ENCODE measurements at places on chromosomes 6 and 20.

DNA sequence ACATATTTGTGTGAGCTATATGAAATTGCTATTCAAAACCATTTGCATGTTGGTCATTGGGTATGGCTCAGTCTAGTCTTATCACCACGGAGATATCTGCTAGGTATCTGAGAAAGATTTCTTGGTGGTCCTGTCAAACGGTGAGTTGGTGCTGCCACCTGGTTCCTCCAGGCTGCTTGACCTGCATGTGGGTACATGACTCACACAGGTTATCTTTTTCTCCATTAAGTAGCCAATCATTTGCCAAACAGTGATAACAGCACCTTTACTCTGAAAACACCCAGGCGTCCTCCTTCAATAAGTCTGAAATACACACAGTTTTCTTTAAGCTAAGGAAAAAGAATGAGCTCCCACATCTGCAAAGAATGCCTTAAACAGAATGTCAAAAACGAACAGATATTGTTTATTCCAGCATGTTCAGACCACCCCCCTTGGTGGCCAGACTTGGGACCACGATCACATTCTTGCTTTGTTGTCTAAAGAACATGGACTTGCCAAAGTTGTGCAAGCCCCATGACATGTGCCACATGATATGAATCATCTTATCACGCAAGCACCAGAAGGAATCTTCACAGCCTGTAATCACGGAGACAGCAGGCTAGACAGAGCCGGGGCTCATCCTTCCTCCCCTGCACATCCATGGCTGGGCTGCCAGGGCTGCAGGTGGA lies 200.7 kb upstream of the THBS2 start:
- DNase-seq, result no peak

- DNase-seq, result no peak
These were observed 61.7 kb downstream of the RIPOR3 start for GRCh38 chr20:50629670-50630045.

GRCh38 chr20:58243653-58244410 lies 15.4 kb upstream of the ANKRD60 start:
- DNase-seq, result no peak

GRCh38 chr20:36541227-36541767 lies at the start of gene MYL9:
MYL9 (plus strand) TSS chr20:36541519; CDS start chr20:36544885, 3,366 bp downstream.
- DNase-seq, result no peak

DNA sequence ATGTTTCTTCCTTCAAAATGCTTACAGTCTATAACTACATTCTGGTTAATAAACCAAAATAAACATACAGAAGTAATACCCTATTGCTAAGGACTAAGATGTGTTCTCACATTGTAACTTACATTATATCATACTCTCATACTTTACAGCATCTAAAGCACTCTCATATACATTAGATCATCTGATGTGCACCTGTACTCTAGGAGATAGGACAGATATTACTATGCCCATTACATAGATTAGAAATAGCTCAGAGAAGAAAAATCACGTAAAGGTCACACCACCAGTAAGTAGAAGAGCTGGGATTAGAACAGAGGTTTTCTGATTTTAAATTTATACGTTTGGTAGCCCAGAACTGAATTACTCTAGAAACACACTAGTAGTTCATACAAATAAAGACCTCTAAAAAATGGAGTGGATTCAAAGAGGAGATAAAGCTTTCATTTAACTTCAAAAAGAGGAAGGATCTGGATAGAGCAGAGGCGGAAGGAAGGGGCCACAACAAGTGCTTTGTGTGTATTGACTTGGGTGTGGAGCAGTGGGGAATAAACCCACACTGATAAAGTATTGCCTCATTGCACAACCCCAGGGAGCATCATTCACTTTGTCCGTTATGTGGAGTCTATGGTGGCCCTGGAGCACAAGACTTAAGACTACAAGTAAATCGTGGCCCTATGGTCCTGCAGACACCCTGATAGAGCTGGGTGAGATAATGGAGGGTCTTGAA lies 30.9 kb downstream of the SLC2A12 start:
- no peak for DNase-seq

- no peak for DNase-seq
These were observed 123.0 kb downstream of the SMAP1 start for GRCh38 chr6:70790483-70791224.

DNA sequence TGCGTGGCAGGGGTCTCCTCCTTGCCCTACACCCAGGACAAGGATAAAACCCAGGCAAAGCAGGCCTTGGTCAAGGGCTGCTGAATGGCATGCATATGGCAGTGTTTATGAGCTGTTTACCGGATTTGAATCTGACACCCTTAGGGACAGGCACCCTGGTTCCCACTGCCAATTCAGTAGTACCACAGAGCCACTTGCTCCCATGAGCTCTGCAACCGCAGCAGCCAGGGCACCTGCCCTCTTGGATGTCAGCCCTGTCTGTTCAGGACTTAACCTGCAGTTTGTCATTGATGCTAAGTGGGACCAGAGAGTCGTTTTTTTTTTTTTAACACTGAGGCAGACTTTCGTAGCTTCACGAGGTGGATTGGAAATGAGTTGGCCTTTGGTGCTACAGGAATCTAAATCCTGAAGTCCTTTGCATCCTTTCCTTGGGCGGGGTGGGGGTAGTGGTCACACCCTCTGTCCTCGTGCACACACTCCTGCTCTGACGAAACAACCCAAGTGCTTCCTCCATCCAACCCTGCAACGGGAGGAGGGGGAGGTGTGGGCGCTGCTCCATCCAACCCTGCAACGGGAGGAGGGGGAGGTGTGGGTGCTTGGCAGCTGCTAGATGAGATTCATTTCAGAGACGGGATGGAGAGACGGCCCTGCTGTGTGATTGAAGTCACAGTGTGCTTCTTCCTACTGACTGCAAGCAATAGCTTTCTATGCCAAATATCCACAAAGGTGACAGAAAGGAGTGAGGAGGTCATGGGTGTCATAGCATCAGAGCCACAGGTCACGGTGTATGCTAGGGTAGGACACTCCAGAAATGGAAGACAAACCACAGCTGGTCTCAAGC lies 166.5 kb downstream of the SMOC2 start:
- peak; percentile 93 for DNase-seq

Measured in NCI-H1105 (cell line).